ENCODE measurements at places on chromosomes 3 and 15. TPM values are rescaled to one million over a fixed set of nuclear protein-coding genes. Genes with fewer than 3 reads are reported as not detected.

The NRROS gene
- not detected for total RNA-seq

The ERICH6 gene
- total RNA-seq: not detected

The IL20RB gene
- total RNA-seq: 1.0 TPM

- no peak for DNase-seq
Measured at GRCh38 chr3:112460519-112461195, 38.6 kb downstream of the BTLA start.

GRCh38 chr3:197356275-197356674, 57.9 kb upstream of the DLG1 start:
- no peak for DNase-seq

GRCh38 chr3:119245778-119246177, 5.1 kb upstream of the B4GALT4 start:
- DNase-seq: no peak

DNA sequence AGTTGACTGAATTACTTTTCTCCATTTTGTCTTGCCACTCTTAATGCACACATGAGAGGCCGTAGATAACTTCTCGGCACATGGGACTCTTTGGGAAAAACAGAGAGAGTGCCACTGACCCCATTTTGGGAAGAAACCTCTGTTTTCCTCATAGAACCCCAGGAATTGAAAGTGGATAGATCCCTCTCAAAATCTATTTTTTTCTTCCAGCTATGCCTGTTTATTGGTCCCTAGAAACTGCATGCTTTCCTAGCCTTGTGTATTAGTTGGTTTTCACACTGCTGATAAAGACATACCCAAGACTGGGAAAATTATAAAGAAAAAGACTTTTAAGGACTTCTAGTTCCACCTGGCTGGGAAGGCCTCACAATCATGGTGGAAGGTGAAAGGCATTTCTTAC, 23.7 kb upstream of the TMEM45A start:
- no peak for DNase-seq

DNA sequence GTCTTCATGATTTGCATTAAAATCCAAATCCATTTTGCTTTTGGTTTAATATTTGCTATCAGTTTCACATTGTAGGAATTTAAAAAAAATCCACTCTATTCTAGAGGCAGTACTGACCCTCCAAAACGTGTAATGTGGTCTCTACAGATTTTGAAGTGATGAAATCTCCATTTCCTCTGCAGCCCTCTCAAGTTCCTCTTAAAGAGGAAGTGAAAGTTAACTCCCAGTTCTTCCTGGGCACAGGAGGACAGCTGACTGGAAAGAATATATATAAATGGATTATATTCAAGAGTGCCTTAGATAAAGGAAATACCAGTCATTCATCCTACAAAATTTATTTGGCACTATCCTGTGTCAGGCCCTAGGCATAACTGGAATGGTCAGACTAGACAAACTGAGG, 83.5 kb upstream of the PLCL2 start:
- no peak for DNase-seq

GRCh38 chr15:40302981-40303380, 4.8 kb downstream of the PLCB2 start:
- DNase-seq: no peak

GRCh38 chr3:87276484-87276883, at the start of gene POU1F1:
Gene POU1F1, minus strand, starts transcription at chr3:87276584. Its CDS starts 122 bp downstream, at chr3:87276462.
- no peak for DNase-seq

All from Caki2 (cell line).